Forelimb muscle (tissue), 1 donor: ENCODE measurements at places on chromosomes 4 and X. TPM values are rescaled to one million over a fixed set of nuclear protein-coding genes. Genes with fewer than 3 reads are reported as not detected.

- DNase-seq, result no peak
Measured at GRCh38 chrX:30275498-30275897, 28.6 kb downstream of the MAGEB1 start.

- DNase-seq, result no peak
Measured at GRCh38 chr4:53498706-53499105, 92.6 kb downstream of the LNX1 start.

- no peak for DNase-seq
Measured at GRCh38 chrX:9961750-9962149, 5.4 kb upstream of the CLDN34 start.

Gene TACR3
- polyA plus RNA-seq, result 7.3 TPM

Gene CLRN2
- polyA plus RNA-seq, result not detected

Gene PITX2
- 43.4 TPM for polyA plus RNA-seq
